ENCODE measurements at places on chromosomes 2 and 18.

GRCh38 chr2:171553858-171554257 lies 31.6 kb downstream of the CYBRD1 start:
- DNase-seq: no peak

- no peak for DNase-seq
Measured at GRCh38 chr2:20067992-20068584, 16.7 kb upstream of the LAPTM4A start.

DNA sequence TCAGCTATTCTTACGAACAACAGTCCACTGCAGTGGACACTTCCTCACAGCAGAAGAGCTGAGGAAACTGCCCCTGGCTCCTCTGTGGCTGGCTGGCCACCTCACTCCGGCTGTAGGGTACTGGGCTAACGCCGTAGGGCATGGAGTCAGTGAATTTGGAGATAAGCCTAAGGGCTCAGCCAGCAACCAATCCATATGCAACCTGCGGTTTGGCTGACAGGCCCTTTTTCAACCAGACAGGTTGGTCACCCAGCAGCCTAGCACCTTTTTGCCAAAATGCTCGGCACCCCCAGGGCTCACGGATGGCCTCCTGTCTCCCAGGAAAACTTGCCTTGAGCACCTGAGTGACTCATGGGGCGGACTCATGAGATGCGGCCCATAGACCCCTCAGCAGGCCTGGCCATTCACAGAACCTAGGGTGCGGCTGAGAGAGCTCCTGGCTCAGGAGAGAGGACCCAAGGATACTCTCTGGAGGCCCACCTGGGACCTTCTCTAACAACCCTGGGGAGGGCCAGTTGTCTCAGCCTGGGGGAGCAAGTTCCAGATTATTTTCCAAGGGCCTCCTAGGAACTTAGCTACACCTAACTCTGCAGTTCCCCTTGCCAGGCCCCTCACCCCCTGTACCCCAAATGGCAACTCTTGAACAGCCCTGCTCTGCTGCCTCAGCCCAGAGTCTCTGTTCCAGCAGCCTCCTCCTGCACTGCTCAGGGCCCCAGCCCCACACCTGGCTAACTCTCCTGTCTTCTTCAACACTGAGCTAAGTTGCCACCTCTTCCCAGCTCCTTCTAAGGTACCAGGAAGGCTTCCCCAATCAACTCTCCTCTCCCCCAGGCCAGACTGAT lies 252.1 kb downstream of the CYP26B1 start:
- peak; percentile 30 for DNase-seq

DNA sequence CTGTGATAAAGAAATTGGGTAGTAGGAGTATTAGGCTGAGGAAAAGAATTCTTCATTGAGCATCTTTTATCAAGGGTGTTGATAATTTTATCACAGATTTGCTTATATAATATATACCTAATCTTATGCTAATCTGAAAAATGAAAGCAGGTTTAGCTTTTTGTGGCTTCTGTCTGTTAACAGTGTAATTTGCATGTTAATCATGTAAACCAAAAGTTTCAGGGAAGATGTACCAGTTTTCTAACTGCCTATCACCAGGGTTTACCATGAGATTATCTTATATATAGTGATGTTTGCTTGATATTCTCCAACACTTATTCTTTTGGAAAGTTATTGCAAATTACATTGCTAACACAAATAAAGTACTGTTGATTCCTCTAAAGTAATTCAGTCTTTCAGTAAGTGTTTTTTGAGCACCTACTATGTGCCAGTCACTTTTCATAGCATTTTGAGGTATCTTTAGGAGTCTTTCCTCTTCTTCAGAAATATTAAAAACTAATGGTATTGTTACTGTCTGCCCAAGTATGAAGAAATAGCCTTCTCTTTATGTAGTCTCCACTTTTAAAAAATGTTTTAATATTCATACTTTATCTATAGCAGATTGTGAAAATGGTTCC lies 41.6 kb downstream of the GCC2 start:
- no peak for DNase-seq

DNA sequence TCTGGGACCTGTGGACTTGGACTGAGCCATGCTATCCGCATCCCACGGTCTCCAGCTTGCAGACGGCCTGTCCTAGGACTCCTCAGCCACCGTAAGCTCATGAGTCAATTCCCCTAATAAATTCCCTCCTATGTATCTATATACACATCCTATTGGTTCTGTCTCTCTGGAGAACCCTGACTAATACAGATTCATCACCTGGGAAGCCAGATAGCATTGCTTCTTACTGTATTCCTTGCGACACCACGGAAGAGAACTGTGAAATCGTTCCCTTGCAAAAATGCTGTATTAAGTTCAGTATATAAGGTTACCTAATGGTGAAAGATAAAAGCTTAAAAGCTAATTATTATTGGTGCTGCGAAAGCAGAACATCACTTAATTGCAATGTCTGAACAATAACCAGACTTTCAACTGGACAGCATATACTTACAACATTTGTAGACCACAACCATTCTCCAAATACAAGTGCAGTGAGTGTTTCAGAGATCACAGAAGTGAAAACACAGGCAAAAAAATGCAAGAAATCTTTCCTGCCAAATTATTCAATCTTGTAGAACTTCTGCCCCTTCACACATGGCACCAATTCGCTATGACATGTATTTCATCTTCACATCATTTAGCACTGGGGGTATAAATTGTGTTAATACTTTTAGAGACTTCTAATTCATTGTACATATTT lies 352.9 kb downstream of the TXNL1 start:
- DNase-seq: no peak

- no peak for DNase-seq
Measured at GRCh38 chr2:47243596-47244323, 88.7 kb upstream of the STPG4 start.

GRCh38 chr2:22855081-22855480 lies 529.9 kb upstream of the KLHL29 start:
- no peak for DNase-seq

DNA sequence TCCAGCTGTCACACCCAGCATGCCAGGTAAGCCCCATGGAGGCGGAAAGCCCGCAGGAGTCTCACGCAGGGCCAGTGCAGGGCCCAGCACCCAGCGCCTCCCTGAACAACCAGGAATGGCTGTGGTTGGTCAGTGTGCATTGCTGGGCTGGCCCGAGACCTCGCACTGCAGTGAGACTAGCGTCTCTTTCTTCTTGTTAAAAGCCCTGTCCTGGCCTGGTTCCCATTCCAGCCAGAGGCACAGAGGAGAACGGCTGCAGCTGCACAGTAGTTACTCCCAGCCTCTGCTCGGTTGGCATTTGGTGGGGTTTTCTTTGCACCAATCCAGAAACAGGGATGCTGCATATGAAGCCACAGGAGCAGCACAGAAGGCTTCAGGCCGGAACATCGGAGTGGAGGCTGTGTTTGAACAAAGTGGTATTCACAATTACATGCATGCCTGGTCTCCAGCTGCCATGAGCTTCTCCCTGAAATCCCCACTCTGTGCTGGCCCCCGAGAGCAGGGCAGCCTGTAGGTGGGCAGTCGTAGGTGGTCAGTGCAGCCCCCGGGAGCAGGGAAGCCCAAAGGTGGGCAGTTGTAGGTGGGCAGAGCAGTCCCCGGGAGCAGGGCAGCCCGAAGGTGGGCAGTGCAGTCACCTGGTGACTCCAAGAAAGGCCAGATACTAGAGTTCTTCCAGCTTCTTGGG lies 163.7 kb upstream of the PXDN start:
- DNase-seq: no peak

GRCh38 chr2:38653715-38654527 lies 12.0 kb upstream of the GALM start:
- no peak for DNase-seq

- DNase-seq: no peak
Measured at GRCh38 chr2:104572834-104573233, 281.1 kb upstream of the POU3F3 start.

DNA sequence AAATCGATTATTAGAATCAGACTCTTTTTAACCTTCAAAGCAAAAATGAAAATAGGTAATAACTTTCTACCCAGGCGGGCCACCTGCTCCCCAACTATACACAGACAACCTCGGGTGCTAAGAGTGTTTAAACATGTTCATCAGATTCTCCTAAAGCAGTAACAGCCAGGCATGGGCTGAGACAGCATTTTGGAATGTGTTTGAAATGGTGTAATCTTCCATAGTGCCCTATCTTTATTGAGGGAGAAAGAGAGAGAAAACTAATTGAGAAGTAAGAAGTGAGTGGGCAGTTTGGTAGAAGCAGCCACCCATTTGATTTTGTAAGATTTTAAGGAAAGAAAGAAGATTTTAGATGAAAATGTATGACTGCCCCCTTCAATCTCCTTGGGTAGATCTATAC lies 196.1 kb upstream of the CTAGE1 start:
- DNase-seq: no peak
